ENCODE measurements at places on chromosomes 1 and 21. TPM values are rescaled to one million over a fixed set of nuclear protein-coding genes. Genes with fewer than 3 reads are reported as not detected.

- no peak for DNase-seq
Observed at GRCh38 chr1:20998826-20999225, 177.9 kb downstream of the EIF4G3 start.

DNA sequence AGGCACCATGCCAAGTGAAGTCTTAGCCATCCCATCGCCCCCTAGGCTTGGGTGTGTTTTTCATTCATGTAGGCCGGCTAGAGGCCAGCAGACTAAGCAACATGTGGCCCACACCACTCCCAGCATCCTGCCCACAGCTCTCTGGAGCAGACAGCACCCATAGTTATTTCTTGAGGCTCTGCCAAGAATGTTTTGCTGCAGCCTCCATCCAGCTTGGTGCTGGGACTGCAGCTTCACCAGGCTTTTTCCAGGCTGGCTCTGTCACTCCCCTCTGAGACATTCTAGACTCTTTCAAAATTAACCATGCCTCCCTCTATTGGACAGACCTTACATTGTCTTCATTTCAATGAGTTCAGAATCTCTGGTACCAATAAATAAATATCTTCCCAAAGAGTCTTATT is 104.2 kb downstream of the DUSP10 start:
- DNase-seq: no peak

DNA sequence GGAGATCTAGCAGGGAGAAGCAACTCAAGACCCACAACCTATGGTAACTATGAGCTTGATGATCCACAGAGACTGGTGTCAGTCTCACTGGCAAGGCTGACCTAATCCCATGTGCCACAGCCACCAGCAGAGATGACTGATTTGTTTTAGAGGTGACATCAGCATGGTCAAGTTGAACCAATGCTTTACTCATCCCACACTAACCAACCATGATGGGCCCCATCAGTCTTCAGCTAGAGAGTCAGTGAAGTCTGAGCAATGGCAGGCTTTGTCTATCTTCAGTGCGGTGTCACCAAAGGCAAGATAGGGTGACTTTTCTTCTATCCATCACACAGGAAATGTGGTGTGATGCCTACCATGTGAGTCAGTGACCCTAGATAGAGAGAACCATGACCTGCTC is 1470.7 kb downstream of the NCAM2 start:
- DNase-seq: no peak

DNA sequence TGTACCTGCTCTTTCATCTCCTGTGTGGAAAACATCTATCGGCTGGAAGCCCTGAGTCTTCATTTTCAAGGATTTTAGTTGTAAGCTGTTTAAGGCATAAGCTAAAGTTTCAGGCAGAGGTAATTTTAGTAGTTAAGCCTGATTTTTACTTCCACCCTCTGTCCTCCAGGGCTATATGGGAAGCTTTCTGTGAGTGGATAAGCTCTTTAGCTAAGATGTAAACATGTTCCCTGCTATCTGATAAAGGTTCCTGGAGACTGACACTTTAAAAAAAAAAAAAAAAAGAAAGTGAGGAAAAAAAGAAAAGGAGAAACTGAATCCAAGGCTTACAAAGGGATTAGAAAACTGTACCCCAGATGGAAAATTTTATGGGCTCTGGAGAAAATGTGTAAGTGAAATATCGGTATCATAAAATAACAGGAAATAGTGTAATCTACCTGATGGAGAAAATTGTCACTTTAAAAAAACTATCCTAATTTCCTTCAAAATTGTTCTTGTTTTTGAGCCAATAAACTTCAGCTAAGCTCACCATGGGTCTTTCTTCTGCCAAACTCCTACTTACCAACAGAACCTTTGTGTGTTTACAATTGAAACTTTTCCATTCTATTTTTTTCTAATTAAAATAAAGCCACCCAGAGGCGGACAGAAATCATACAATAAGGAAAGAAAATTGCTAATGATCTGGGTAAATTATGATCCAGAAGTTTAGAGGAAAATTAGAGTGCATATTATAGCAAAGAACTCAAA is 180.5 kb downstream of the TGFB2 start:
- DNase-seq: no peak

- no peak for DNase-seq
Observed at GRCh38 chr1:116911188-116911553, 1.5 kb downstream of the PTGFRN start.

DNA sequence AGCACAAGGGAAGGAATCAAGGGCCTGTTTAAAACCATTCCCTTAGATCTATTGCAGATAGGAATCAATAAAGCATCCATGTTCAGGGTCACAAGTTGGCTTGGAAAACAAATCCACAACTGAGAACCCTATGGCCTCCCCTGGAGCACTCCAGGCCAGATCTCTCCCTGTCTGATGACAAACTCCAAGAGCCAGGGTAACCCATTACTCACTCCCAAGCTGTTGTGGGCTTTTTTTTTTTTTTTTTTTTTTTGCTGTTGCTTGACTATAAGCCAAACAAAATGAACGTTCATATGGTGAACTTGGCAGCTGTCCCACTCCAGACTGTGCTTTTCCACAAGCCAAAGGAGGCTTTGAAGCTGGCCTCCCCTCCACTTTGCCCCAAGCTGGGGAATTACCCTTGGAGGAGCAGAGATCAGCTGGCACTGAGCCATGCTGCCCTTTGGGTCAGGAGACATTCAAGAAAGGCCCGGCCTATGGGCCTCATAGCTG is 35.7 kb upstream of the VAV3 start:
- peak; percentile 71 for DNase-seq

DNA sequence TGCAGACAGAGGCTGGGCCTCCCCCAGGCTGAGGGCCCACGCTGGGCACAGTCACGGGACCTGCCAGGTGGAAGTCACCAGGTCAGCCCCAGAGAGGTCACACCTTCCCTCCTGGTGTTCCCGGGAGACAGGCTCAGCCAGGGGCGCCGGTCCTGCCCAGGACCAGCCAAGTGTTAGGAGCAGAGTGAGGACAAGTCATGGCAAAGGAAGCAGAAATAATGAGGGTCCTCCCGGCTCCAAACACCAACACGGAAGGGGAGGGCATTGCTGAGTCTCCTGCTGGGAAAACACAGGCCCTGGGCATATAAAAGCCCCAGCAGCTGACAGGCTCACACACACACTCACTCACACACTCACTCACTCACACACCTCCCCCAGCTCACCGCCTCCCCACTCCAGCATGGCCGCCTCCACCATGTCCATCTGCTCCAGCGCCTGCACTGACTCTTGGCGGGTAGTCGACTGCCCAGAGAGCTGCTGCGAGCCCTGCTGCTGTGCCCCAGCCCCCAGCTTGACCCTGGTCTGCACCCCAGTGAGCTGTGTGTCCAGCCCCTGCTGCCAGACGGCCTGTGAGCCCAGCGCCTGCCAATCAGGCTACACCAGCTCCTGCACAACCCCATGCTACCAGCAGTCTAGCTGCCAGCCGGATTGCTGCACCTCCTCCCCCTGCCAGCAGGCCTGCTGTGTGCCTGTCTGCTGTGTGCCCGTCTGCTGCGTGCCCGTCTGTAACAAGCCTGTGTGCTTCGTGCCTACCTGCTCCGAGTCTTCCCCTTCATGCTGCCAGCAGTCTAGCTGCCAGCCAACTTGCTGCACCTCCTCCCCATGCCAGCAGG is at the start of gene KRTAP10-10:
TSS of gene KRTAP10-10 (plus strand) at position 339 of the 833 bp plus-strand sequence. CDS start at position 401, 62 bp downstream.
- no peak for DNase-seq

GRCh38 chr1:235954306-235955283 is 87.9 kb upstream of the LYST start:
- peak; percentile 86 for DNase-seq

Gene AMY1B
- total RNA-seq: 5.2 TPM

Gene PRR9
- total RNA-seq: not detected

Gene RAD54L
- total RNA-seq: 4.8 TPM
